Fibroblast of the aortic adventitia (primary cell): ENCODE measurements at places on chromosomes 5 and 9.
A peak's percentile ranks its signal among the peaks of the same experiment; 100 is the strongest.

DNA sequence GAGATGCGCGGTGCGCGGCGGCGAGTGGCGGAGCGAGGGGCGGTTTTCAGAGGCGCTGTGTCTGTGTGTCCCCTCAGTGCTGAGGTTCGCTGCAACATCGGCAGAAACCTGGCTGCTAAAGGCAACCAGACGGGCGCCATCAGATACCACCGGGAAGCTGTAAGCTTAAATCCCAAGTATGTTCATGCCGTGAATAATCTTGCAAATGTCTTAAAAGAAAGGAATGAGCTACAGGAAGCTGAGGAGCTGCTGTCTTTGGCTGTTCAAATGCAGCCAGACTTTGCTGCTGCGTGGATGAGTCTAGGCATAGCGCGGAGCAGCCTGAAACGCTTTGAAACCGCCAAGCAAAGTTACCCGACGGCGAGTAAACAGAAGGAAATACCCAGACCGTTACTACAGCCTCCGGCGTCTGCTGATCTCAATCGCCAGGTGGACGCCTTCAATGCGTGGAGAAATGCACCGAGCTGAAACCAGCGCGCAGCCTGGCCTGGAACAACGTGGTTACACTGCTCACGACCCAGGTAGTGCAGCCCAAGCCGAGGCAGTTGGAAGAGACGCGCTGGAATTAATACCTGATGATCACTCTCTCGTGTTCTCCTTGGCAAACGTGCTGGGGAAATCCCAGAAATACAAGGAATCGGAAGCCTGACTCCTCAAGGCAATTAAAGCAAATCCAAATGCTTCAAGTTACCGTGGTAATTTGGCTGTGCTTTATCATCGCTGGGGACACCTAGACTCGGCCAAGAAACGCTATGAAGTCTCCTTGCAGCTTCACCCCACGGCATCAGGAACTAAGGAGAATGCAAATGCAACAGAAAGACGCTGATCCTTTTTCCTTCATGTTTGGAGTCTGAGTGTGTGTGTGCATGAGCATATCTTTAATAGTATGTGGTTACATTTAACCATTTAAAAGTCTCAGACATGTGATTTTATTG is 15.9 kb downstream of the OR2V1 start:
- DNase-seq, result peak; percentile 4

DNA sequence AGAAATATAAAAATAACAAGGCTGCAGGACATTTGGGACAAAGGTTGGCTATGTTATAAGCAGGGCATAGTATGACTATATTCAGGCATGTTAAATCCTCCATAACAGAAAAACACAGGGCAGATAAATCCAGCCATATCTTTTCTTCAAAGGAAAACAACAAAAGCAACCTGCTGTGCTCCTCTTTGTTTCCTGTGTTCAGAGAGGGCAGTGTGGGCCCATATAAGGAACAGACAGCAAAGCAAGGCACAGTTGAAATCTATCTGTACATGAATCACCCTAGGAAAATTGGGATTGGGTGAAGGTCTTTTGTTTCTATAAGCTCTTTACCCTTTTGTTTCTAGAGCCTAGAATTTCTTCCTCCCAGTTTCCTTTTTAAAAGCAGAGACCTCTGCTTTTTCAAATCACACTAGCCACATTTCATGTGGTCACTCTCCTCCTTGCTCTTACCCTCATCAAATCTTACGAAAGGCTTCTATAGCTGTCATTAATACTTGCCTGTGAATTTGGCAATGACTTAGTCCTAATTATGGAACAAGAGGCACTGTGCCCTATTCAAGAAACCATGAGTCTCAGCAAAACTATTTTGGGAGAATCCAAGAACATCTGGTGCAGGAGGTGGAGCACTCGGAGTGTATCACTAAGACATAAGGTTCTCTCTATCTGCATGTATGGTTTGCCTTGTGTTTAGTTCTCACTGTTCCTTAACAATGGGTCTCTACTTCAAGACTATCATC is 1.8 kb downstream of the GZMA start:
- peak; percentile 10 for DNase-seq

DNA sequence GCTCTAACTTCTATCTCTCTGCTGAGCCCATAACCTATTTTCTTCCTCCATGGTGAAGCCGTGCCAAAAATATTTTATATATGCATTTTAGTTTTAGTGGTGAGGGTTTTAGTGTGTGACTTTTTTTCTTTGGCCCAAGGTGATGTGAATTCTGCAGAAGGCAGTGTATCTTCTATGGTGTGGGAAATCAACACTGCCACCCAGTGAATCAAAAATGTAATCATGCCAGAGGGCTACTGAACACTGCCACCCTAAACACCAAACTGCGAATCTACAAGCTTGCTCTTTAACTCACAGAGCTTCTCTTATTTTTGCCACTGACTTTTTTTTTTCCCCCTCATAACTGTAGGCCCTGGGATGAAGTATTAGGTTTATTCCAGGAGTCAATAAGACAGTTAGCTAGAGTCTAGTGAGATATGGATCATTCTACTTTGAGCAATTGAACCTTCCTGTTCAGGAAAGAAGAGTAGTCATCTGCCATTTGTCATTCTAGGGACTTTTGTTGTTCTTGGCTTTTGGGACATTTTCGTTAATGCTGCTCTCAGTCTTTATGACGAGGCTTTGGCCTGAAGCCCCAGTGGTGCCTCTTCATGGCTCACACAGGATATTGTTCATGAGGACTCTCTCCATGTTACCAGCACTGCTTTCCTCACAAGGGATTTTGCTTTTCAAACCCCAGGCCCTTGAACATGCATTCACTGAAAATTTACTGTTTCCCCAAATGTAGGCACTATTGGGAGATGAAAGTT is 53.1 kb downstream of the C7 start:
- peak; percentile 44 for DNase-seq

GRCh38 chr9:107548298-107549142 is 59.0 kb upstream of the KLF4 start:
- peak; percentile 99 for DNase-seq

DNA sequence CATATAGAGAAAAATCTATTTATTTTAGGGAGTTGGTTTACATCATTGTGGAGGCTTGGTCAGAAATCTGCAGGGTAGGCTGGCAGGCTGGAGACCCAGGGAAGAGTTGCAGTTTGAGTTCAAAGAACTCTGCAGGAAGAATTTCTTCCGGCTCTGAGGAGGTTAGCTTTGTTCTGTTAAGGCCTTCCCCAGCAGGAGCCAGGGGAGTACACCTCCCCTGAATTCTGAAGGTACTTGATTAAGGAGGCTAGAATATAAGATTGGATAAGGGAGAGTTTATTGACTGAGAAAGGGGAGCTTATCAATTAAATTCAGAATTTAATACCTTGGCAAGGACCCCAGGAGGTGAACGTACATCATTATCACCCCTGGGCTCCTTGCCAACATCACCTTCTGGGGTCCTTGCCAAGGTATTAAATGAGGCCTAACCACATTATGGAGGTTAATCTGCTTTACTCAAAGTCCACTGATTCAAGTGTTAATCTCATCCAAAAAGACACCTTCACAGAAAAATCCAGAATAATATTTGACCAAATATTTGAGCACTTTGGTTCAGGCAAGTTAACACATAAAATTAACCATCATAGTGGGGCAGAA is 351.7 kb downstream of the CWC27 start:
- DNase-seq, result no peak

DNA sequence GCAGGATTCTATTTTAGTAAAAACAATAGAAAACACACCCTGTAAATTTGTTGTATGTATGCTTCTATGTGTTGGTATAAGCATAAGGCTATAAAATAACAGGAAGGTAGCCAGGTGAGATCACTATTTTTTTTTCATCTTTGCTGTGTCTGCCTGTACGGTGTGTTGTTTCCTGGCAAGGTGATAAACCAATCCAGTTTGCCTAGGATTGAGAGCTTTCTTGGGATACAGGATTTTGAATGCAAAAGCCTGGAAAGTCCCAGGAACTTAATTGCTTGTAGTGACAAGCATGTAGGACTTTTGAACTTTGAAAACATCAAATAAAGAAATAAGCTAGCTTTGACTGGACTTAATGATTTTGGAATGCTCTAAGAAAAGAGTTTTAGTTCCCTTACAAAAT is 83.3 kb upstream of the RORB start:
- no peak for DNase-seq

GRCh38 chr9:93452710-93453046 is 703 bp downstream of the FAM120AOS start:
- DNase-seq, result no peak

- DNase-seq, result no peak
Observed at GRCh38 chr9:108259917-108260675, 595.7 kb downstream of the ACTL7B start.

GRCh38 chr5:111083323-111083722 is 8.8 kb upstream of the WDR36 start:
- no peak for DNase-seq
